ENCODE measurements at places on chromosomes 7 and 10.

- DNase-seq, result no peak
Measured at GRCh38 chr10:131129544-131129943, 182.0 kb downstream of the TCERG1L start.

- DNase-seq, result no peak
Measured at GRCh38 chr7:81857385-81857784, 87.5 kb upstream of the HGF start.

GRCh38 chr10:75107756-75108683 is 3.4 kb upstream of the SAMD8 start:
- no peak for DNase-seq

DNA sequence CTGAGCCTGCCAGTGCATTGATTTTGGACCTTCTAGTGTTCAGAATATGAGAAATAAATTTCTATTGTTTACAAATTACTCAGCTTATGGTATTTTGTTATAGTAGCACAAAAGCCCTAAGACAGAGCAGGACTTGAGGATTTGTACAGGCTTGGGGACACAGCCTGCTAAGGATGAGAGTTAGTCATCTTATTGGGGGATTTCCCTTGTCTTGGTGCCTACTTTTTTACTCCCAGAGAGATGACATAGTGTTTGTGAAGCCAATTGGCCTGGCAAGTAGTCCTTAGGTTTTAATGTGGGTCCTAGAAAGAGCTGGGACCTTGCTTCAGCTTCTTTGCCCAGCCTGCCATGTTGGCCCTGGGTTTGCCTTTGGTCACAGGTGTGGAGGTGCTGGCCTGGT is 364.0 kb downstream of the REEP3 start:
- no peak for DNase-seq

DNA sequence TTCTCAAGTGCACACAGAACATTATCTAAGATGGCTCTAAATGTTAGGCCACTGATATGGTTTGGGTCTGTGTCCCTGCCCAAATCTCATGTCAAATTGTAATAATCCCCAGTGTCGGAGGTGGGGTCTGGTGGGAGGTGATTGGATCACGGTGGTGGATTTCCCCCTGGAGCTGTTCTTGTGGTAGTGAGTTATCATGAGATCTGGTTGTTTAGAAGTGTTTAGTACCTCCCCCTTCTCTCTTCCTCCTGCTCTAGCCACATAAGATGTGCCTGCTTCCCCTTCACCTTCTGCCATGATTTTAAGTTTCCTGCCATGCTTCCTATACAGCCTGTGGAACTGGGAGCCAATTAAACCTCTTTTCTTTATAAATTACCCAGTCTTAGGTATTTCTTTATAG is 11.2 kb upstream of the GSTK1 start:
- DNase-seq, result no peak

DNA sequence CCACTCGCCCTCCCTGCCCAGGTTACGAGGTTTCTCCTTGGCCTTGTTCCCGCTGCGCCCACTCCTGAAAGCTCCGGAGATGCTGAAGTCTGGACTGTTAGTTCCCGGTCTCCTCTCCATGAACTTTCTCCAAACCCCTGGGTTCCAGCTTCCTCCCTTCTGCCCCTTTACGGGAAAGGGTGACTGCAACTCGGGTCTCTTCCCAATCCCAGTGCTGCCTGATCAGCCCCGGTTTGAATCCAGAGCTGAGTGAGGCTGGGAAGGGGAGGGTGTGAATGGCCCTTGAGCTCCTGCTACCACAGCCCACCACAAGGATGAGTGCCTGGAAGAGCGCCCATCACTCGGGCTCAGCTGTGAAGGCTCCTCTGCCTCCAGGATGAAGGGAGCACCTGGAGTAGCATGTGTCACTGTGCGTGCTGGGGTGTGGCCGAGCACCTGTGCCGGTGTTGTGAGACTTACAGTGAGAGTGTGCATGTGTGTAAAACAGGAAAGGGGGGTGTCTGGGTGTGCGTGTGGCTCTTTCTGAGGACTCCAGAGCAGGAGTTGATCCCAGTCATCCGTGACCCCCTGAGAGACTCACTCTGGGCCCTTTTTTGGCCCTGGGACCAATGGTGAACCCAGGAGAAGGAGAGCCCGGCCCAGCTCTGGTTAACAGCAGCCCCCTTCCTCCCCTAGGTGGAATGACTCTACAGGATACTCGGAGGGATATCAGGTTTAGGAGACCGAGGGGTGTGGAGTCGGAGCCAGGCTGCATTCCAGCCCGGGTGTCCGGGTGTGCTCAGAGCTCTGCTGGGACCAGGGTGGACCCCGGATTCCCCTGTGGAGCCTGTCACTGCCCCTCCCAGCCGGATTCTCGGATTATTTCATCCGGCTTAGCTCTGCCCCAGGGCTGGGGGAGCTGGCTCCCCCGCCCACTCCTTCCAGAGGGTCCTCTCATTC is 1.1 kb upstream of the ZNF467 start:
- DNase-seq, result no peak

GRCh38 chr10:119401671-119402395 is 140.7 kb downstream of the RGS10 start:
- DNase-seq, result no peak

- DNase-seq, result no peak
Measured at GRCh38 chr10:79610601-79611191, at the start of gene SFTPA1. SFTPA1 (plus strand) TSS chr10:79610939; CDS start chr10:79611826, 887 bp downstream.

All from activated CD4-positive, alpha-beta T cell treated with anti-CD3 and anti-CD28 coated beads, Interleukin-10, Interleukin-2, amounts not matched to agents 100 ng/mL and 50 ng/mL, durations not matched to agents 16 hours and 8 hours (primary cell).